ENCODE measurements at places on chromosomes 3 and 15.
A peak's percentile ranks its signal among the peaks of the same experiment; 100 is the strongest.

GRCh38 chr15:78195735-78196201 is 38.6 kb downstream of the ACSBG1 start:
- no peaks in the 10 kb centered on the region for H3K27me3 ChIP-seq
- no peak overlapping the region for H3K4me3 ChIP-seq
- no peak overlapping the region for H3K27ac ChIP-seq
- H3K36me3 ChIP-seq, result no peaks in the 10 kb centered on the region
- no peaks in the 10 kb centered on the region for H3K4me1 ChIP-seq

- no peaks in the 10 kb centered on the region for H3K4me1 ChIP-seq
- H3K27me3 ChIP-seq, result no peaks in the 10 kb centered on the region
- no peak overlapping the region for H3K4me3 ChIP-seq
Observed at GRCh38 chr3:111215481-111215880, 143.9 kb downstream of the NECTIN3 start.

- no peak for DNase-seq
- no peaks in the 10 kb centered on the region for H3K36me3 ChIP-seq
- no peaks in the 10 kb centered on the region for H3K27me3 ChIP-seq
- no peak overlapping the region for H3K27ac ChIP-seq
- no peaks in the 10 kb centered on the region for H3K4me1 ChIP-seq
Observed at GRCh38 chr15:30872341-30872748, 31.4 kb upstream of the FAN1 start.

GRCh38 chr3:194941360-194941955 is 255.8 kb downstream of the FAM43A start:
- no peak overlapping the region for H3K27ac ChIP-seq
- no peaks in the 10 kb centered on the region for H3K27me3 ChIP-seq
- no peak overlapping the region for H3K4me3 ChIP-seq

DNA sequence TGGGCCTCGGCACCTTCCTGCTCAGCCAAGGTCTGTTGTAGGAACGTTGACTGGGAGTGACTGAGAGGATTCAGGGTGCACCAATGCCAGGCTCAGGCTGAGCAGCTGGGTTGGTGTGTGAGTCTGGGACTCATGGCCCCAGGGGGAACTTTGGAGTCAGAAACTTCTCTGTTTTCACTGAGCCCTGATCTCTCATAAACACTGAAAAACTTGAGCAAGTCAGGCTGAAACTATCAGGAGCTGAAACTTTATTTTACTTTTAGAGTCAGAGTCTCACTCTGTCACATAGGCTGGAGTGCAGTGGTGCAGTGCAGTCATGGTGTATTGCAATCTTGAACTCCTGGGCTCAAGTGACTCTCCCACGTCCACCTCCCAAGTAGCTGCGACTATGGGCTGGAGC is 3.0 kb downstream of the TRAK1 start:
- peaks cover 11% of the 10 kb centered on the region for H3K36me3 ChIP-seq
- no peak overlapping the region for H3K4me3 ChIP-seq
- H3K27ac ChIP-seq, result peak overlapping the region; percentile 67
- DNase-seq, result no peak

DNA sequence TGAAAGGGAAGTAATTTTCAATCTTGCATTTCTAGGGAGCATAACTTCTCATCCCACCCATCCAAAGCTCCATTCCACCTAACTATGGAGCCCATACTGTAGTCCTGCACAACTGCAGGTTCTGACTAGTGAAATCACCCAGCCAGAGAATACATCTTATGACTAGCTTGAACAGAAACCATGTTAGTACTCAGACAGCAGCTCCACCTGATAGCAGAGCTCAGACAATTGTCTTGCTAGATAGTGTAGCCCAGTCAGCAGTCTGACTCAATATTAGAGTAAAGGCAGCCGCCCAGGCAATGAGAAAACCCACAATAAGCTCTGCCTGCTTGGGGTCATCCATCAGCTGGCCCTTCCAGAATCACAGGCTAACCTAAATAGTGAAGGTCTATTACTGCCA is 544.7 kb upstream of the GBE1 start:
- no peaks in the 10 kb centered on the region for H3K4me1 ChIP-seq
- no peak for DNase-seq
- H3K36me3 ChIP-seq, result no peaks in the 10 kb centered on the region

GRCh38 chr15:99631255-99631654 is 65.5 kb downstream of the MEF2A start:
- H3K27ac ChIP-seq, result peak overlapping the region; percentile 54
- peaks cover 15% of the 10 kb centered on the region for H3K4me1 ChIP-seq
- no peak for DNase-seq

DNA sequence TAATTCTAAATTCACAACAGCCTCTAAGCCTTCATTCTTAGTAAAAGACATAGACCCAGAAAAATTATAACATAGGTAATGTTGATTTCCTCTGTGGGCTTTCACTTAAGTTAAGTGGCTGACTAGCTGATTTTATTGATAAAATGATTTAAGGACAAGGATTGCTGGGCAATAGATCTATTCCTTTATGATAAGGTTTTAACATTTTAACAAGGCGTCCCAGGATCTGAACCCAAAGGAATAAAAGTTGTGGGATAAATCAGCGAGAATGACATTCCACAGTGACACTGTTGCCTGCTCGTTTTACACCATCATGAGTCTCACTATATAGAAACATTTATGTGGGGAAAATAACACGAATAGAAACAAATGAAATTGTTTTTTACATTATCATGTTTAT is 1151.0 kb downstream of the ZPLD1 start:
- H3K4me3 ChIP-seq, result no peak overlapping the region
- DNase-seq, result no peak
- no peaks in the 10 kb centered on the region for H3K4me1 ChIP-seq
- H3K27me3 ChIP-seq, result no peaks in the 10 kb centered on the region

GRCh38 chr3:13767896-13768295 is 112.0 kb downstream of the WNT7A start:
- no peak for DNase-seq
- no peak overlapping the region for H3K4me3 ChIP-seq
- H3K4me1 ChIP-seq, result no peaks in the 10 kb centered on the region
- no peaks in the 10 kb centered on the region for H3K36me3 ChIP-seq
- no peaks in the 10 kb centered on the region for H3K27me3 ChIP-seq
- H3K27ac ChIP-seq, result no peak overlapping the region

DNA sequence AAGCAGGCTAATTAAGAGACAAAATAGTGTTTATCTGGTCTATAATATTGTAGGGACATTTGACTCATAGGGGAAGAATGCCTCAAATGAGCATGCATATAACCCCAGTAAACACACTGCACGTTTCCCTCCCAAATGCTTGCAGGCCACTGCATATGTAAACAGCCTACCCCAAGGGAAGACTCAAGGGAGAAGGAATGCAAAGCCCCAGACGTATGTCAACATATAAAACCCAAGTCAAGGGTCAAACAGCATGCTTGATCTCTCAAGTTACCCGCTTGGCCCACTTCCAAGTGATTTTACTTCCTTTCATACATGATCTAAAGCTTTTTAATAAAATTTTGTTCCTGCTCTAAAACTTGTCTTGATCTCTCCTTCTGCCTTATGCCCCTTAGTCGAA is 1090.0 kb downstream of the OTOL1 start:
- no peak overlapping the region for H3K4me3 ChIP-seq
- H3K27ac ChIP-seq, result no peak overlapping the region
- H3K36me3 ChIP-seq, result no peaks in the 10 kb centered on the region
- H3K27me3 ChIP-seq, result no peaks in the 10 kb centered on the region
- H3K4me1 ChIP-seq, result no peaks in the 10 kb centered on the region
- no peak for DNase-seq

- no peak overlapping the region for H3K27ac ChIP-seq
- no peaks in the 10 kb centered on the region for H3K36me3 ChIP-seq
- H3K4me1 ChIP-seq, result no peaks in the 10 kb centered on the region
- no peaks in the 10 kb centered on the region for H3K27me3 ChIP-seq
- no peak overlapping the region for H3K4me3 ChIP-seq
Observed at GRCh38 chr3:169104972-169105371, 558.5 kb downstream of the MECOM start.

GRCh38 chr3:14630404-14631100 is 21.0 kb upstream of the CCDC174 start:
- no peak overlapping the region for H3K27ac ChIP-seq
- DNase-seq, result no peak
- no peak overlapping the region for H3K4me3 ChIP-seq

DNA sequence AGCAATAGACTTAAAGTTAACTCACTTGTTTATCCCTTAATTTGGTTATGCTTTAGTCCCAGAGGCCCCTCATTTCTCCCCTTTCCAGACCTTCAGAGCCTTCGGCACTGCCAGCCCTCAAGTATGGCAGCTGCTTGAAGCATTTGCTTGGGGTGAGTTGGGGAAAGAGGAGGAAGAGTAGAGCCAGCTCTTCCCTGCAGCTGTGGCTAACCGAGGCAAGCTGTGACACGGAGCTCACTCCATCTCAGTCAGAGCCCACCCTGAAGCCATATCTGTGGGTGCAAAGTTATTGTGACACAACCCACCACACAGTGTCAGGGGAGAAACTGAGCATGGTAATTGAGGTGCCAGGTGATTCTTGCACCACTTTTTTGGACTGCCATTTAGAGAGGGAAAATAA is 66.1 kb downstream of the FILIP1L start:
- no peak overlapping the region for H3K4me3 ChIP-seq
- H3K4me1 ChIP-seq, result peaks cover 18% of the 10 kb centered on the region
- H3K27ac ChIP-seq, result peak overlapping the region; percentile 72
- no peaks in the 10 kb centered on the region for H3K36me3 ChIP-seq

DNA sequence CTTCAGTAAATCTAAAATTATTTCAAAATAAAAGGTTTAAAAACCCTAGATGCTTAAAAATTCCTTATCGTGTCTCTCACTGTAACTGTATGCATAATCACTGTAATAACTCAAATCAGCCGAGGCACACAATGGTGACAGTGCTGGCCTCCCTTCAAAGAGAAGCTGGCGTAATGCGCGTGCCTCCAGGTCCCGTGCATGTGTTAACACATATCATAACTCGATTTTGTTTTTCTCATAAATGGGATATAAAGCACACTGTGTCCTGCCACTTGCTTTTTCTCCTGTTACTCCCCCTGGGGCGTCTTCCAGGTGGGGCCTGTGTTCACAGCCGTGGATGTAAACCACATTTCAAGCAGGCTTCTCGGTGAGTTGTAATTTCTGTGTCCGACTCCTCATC is 56.0 kb downstream of the TPRA1 start:
- no peak for DNase-seq
- H3K27ac ChIP-seq, result no peak overlapping the region
- no peak overlapping the region for H3K4me3 ChIP-seq
- no peaks in the 10 kb centered on the region for H3K4me1 ChIP-seq

- H3K4me3 ChIP-seq, result no peak overlapping the region
- H3K4me1 ChIP-seq, result no peaks in the 10 kb centered on the region
- no peaks in the 10 kb centered on the region for H3K27me3 ChIP-seq
- no peaks in the 10 kb centered on the region for H3K36me3 ChIP-seq
Observed at GRCh38 chr15:88428805-88429605, 38.2 kb downstream of the MRPL46 start.

DNA sequence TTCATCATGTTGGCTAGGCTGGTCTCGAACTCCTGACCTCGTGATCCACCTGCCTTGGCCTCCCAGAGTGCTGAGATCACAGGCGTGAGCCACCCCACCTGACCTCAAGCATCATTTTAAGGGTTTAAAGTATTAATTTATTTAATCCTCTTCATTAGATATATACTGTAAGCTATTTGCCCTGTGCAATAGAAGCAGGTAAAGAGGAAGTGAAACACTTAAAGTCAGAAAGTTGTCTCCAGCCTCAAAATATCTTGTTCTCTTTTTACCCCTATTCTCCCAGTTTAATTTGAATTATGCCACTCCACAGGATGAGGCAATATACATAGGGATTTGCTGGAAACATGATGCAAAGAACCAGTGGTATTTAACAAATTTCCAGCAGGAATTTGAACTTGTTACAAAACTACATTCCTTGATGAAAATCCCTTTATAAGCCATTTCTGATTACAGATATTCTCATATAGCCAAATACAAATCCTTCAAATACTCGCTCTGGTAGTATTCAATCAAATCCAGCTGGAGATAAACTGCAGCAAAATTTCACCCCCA is 2.0 kb downstream of the NDUFB5 start:
- no peak overlapping the region for H3K4me3 ChIP-seq
- H3K27ac ChIP-seq, result no peak overlapping the region
- H3K4me1 ChIP-seq, result peaks cover 11% of the 10 kb centered on the region
- DNase-seq, result no peak
- no peaks in the 10 kb centered on the region for H3K27me3 ChIP-seq

DNA sequence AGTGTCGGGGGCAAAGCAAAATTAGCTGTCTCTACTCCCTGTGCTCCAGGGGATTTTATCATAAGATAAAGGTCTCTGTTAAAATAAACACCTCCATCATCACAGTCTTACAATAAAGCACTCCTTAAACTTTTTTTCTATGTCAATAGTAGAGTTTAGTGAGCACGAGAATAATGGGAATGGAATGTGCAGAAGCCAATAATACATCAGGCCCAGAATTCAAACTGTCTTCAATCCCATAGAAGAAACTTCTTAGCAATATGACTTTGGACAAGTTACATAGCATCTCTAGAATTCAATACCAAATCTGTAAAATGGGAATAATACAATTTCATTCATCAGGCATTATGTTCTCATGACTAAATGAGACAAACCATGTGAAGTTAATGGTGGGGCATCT is 49.0 kb upstream of the EPHA3 start:
- DNase-seq, result no peak
- H3K27me3 ChIP-seq, result no peaks in the 10 kb centered on the region
- no peak overlapping the region for H3K27ac ChIP-seq
- no peak overlapping the region for H3K4me3 ChIP-seq
- H3K36me3 ChIP-seq, result no peaks in the 10 kb centered on the region
- H3K4me1 ChIP-seq, result no peaks in the 10 kb centered on the region

- no peaks in the 10 kb centered on the region for H3K27me3 ChIP-seq
- no peak overlapping the region for H3K4me3 ChIP-seq
- H3K27ac ChIP-seq, result no peak overlapping the region
- no peak for DNase-seq
Observed at GRCh38 chr3:97181704-97182103, 367.3 kb downstream of the EPHA6 start.

- no peaks in the 10 kb centered on the region for H3K36me3 ChIP-seq
- H3K4me1 ChIP-seq, result no peaks in the 10 kb centered on the region
- no peak overlapping the region for H3K4me3 ChIP-seq
- no peak for DNase-seq
Observed at GRCh38 chr3:151987893-151988292, 114.5 kb downstream of the SUCNR1 start.

DNA sequence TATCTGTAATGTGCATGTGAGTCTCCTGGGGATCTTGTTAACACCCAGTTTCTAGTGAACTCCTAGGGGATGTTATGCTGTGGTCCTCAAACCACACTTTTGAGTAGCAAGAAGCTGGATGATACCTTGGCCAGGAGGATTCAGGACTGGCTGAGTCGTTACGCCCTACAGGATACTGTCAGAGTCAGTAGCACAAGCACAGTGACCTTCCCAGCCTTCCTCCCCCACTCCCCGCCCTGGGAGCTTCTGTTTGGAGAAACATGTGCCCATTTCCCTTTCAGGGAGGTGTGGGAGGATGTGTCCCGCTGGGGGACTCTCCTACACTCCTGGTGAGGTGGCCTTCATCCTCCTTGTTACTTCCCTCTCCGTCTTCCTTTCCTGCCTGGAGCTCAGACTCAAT is 76.4 kb upstream of the TRPM1 start:
- no peak overlapping the region for H3K4me3 ChIP-seq
- no peak overlapping the region for H3K27ac ChIP-seq
- H3K36me3 ChIP-seq, result no peaks in the 10 kb centered on the region
- DNase-seq, result no peak

GRCh38 chr3:111541911-111542483 is at the start of gene CD96:
CD96 (plus strand) TSS chr3:111542197; CDS start chr3:111542249, 52 bp downstream.
- DNase-seq, result no peak
- H3K27ac ChIP-seq, result peak within 1 kb of the TSS; percentile 58
- H3K27me3 ChIP-seq, result peaks cover 10% of the 10 kb centered on the region
- H3K4me1 ChIP-seq, result peaks cover 6% of the 10 kb centered on the region
- no peaks in the 10 kb centered on the region for H3K36me3 ChIP-seq

- no peak for DNase-seq
- no peaks in the 10 kb centered on the region for H3K36me3 ChIP-seq
- no peaks in the 10 kb centered on the region for H3K4me1 ChIP-seq
- H3K4me3 ChIP-seq, result no peak overlapping the region
Observed at GRCh38 chr15:78390826-78391225, 47.2 kb upstream of the IREB2 start.

Measured in esophagus squamous epithelium (tissue), 5 donors.